CD8-positive, alpha-beta memory T cell (primary cell): ENCODE measurements at places on chromosomes 6 and 20.

DNA sequence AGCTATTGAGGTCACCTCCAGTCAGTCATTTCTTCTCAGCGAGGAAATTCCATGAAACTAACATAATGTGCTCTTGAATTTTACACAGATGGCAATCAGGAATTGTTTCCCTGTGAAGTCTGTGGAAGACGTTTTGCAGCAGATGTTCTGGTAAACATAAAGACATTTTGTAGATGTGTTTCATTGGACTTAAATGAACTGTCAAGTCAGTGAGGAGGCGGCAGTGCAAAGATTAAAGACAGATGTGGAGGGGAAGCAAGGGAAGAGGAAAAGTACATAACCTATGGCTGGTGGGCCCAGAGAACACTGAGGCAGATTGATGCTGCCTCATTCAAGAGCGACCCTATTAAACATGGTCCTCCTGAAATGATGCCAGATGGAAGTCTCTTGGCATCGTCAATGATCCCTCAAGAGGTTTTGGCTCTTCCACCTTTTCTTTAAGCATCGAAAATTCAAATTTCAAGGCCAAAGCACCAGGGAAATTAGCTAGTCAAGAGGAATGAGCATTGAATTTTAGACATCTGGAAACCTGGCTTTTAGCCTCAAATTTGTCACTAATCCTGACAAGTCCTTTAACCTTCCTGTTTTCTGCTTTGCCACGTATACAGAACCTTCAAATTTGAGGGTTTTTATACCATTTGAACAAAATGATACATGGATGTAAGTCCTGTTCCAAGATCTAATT, 20.1 kb downstream of the ZC2HC1B start:
- no peaks in the 10 kb centered on the region for H3K4me1 ChIP-seq
- H3K27me3 ChIP-seq: no peaks in the 10 kb centered on the region
- no peak overlapping the region for H3K4me3 ChIP-seq
- DNase-seq: no peak
- no peaks in the 10 kb centered on the region for H3K36me3 ChIP-seq
- H3K27ac ChIP-seq: no peak overlapping the region

GRCh38 chr20:48538058-48538825, 289.6 kb downstream of the PREX1 start:
- no peak for DNase-seq
- H3K27ac ChIP-seq: no peak overlapping the region
- no peaks in the 10 kb centered on the region for H3K36me3 ChIP-seq

DNA sequence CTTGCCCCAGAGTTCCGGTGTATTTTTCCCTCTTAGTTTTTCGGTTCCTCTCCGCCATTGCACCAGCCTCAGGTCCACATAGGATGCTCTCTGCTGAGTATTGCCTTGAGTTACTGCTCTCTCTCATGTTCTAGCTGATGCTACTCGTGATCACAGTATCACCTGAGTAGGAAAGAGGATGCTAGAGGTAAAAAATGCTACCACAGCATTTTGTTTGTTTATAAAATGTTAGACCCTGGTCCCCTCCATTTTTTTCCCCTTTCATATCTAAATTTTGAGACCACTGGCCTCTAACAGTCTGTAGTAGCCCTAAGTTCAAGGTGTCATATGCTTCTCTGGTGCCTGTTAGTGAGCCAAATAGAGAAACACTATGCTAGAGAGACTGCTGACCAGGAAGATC, 175.5 kb downstream of the OR2B2 start:
- H3K27me3 ChIP-seq: no peaks in the 10 kb centered on the region
- no peak for DNase-seq
- no peaks in the 10 kb centered on the region for H3K36me3 ChIP-seq
- H3K4me1 ChIP-seq: peaks cover 4% of the 10 kb centered on the region
- H3K27ac ChIP-seq: no peak overlapping the region

GRCh38 chr20:17614176-17614811, 44.4 kb downstream of the DSTN start:
- H3K4me1 ChIP-seq: peaks cover 36% of the 10 kb centered on the region
- no peak overlapping the region for H3K4me3 ChIP-seq
- DNase-seq: no peak
- no peak overlapping the region for H3K27ac ChIP-seq
- no peaks in the 10 kb centered on the region for H3K27me3 ChIP-seq
